Stimulated activated CD4-positive, alpha-beta T cell treated with anti-CD3 and anti-CD28 coated beads, Interleukin-4, amount 100 ng/mL, for 4 hours (primary cell): ENCODE measurements at places on chromosomes 13 and 19.
A peak's percentile ranks its signal among the peaks of the same experiment; 100 is the strongest.

DNA sequence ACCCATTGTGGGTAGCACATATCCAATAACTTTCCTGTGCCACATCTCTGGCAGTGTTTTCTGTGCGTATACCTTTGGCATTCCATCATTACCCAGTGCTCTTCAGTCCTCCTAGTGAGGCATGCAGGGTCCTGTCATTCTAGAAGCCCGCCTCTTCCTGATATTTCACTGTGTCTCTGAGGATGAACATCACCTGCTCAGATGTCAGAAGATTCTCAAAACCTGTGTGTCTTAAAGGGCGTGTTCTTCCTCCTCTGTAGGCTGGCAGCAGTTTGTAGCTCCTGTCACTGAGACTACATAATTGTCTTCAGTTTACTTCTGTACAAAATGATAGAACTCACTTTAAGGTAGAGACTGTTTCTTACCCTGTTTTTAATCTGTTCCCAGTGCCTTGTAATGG lies 56.9 kb upstream of the TEX29 start:
- no peak for DNase-seq

- DNase-seq, result no peak
Observed at GRCh38 chr13:52847322-52847681, 1.1 kb downstream of the PCDH8 start.

DNA sequence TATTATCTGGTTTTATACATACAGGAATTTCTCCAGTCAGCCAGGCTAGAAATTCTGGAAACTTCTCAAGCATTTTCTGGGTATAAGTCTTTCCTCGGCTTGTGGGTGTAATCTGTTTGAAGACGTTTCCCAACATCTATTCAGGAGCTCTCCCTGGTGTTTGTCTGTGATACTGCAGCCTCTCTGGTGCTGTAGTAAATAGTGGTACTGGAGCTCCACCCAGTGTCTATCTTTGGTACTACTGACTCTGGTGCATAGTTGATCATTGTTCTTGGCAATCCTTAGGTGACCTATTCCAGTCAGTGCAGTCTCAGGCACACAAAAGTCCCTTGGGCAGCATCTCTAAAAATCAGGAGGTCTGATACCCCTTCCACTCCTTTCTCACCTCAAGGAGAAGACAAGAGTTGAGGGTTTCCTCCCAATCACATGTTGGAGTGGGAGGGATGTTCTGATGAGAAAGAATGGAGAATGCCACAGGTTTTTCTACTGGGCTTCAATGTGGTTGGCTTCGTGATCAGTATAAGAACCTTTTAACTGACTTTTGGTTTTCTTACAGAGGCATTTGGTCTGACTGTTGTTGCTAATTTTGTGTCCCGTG lies 115.5 kb downstream of the CYSLTR2 start:
- peak; percentile 71 for DNase-seq

DNA sequence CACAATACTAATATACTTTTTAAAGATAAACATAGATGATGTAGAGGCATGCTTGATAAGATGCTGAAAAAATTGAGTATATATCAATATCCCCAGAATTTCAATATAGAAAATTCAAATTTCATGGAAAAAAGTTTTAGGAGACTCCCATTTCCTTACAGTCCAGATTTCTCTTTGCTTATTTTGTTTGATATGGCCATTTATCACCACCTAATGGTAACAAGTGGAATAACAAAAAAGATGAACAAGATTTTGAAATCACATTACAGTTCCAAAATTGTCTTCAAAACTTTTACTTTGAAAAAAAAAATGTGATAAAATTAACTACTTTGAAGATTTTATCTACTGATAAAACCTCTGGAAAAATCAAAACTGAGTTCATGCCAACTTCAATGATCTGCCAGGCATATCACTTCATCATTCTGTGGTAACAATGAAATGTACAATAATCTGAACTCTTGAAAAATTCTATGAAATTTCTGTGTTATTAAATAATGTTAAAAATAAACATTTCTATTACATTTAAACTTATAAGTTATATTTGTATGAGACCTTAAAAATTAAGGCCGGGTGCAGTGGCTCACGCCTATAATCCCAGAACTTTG lies 17.5 kb downstream of the MIPEP start:
- DNase-seq, result no peak

GRCh38 chr13:83940742-83941141 lies 58.5 kb upstream of the SLITRK1 start:
- no peak for DNase-seq

GRCh38 chr13:24142886-24143285 lies 17.6 kb upstream of the SPATA13 start:
- DNase-seq, result no peak

GRCh38 chr19:38678891-38679494 lies 31.5 kb downstream of the ACTN4 start:
- DNase-seq, result no peak

DNA sequence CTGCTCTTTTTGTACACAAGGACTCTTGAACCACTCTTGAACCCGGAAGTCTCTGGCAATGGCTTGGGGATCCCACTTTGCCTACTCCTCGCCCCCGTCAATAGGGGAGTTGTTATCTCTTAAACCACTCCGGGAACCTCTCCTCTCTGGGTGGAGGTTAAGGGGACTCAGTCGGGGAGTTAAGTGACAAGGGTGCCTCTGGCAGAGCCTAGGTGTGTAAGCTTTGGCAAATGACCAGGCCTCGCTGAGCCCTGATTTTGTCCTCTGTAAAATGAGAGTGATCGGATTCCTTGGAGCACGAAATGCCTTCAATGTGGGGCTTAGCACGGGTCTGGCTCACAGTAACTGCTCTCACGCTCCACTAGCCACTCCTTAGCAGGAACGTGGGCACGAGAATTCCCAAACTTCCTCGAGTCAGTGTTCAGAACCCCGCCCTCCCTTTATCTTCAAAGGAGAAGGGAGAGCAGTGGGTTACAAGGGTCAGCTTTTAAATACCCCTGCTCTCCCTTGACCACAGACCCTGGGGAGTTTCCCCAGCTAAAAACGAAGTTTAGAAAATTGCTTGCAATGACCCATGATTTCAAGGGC lies 193.3 kb downstream of the KATNAL1 start:
- no peak for DNase-seq

DNA sequence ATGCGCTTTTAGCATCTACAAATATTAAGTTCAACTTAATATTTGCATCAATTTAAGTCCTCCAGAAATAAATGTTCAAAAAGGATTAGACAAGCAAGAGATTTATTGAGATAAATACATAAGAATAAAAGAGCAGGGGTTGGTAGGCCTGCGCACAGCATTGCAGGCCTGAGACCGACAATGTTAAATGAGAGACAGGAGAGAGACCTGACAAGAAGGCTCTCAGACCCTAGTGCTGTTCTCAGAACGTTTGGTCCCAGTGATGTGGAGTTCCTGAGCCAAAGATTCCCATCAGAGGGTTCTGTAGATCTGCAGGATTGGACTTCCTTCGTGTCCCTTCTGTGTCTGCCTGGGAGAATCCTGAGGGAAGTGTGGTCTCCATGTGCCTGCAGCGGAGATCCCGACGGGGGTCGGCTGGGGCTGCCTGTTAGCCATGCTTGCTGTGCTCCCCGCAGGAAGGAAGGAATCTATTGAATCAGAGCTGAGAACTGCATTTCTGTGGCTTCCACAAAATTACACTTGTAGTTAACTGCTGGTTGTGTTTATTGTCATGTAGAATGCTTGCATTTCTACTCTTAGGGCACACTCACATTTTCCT lies 369.9 kb upstream of the SLC10A2 start:
- DNase-seq, result no peak

GRCh38 chr13:102978168-102978567 lies 88.0 kb downstream of the SLC10A2 start:
- no peak for DNase-seq

DNA sequence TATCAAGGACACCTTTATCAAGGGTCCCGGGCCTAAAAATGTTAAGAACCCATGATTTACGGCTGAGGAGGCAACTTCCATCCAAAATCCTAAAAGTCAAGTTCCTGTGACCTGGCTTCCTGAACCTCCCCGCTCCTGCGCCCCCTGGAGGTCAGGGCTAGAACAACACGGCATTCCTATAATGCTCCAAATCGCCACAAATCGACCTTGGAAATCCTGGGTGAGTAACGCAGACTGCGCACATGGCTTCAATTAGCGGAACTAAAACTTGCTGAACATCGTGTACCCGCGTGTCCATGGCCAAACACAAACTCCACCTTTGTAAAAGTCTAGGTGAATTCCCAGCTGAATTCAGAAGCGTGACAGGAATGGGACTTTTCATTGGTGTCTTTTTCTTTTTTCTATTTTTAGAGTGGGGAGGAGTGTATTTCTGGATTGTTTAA lies 4.3 kb upstream of the C5AR1 start:
- DNase-seq, result peak; percentile 33

DNA sequence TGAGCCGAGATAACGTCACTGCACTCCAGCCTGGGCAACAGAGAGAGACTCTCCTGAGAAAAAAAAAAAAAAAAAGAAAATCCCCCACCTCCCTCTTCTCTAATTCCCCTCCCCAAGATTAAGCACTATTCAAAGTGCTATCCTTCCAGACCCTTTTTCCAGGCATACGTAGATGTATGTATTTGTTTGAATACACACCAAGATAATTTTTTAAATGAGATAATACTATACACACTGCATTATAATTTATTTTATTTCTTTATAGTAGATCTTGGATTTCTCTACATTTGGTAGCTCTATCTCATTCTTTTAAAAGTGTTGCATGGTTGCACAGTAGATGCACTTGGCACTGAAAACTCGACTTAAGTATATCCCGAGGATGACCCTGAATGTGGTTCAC lies 32.5 kb downstream of the CAB39L start:
- DNase-seq, result no peak
